ENCODE measurements at places on chromosomes 7 and 10.

- DNase-seq, result no peak
Measured at GRCh38 chr10:116985611-116986010, 19.4 kb downstream of the SHTN1 start.

- no peak for DNase-seq
Measured at GRCh38 chr10:22244855-22245254, 27.0 kb upstream of the EBLN1 start.

DNA sequence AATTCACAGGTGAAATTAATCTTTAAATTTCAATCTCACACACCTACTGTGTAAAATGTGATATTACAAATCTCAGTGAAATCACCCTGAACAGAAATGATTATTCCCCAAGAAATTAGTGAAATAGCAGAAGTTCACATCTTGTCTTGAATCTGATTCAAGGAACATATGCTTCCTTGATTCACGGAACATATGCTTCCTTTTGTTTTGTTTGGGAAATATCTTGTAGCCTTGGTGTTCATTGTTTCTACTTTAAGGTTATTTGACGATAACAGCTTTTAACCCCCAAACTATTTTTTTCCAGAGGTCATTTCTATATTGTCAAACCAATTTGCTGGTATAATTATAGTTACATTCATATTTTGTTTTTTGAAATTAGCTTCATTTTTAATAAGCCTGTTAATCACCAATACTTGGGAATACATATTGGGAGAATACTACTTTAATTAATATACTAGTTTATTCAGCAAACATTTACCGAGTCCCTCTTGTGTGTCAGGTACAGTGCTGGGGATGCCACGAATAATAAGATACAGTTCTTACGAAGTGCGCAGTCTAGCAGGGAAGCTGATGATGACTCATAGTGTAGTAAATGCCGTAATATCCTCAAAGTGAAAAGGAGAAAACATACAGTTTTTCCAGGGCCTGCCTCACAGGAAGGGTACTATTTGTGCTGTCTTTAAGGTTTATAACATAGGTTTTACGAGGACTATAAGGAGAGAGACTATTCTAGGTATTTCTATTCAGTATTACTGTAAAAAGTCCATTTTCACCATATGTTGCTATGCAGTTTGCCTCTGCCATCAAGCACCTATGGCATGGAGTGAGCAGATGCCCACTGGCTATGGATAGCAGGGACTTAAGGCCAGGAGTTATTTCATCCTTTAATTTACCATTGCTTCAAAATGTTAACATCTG, 32.5 kb downstream of the PRKAR2B start:
- no peak for DNase-seq

GRCh38 chr7:98223898-98224700, 12.9 kb downstream of the BHLHA15 start:
- DNase-seq, result no peak

DNA sequence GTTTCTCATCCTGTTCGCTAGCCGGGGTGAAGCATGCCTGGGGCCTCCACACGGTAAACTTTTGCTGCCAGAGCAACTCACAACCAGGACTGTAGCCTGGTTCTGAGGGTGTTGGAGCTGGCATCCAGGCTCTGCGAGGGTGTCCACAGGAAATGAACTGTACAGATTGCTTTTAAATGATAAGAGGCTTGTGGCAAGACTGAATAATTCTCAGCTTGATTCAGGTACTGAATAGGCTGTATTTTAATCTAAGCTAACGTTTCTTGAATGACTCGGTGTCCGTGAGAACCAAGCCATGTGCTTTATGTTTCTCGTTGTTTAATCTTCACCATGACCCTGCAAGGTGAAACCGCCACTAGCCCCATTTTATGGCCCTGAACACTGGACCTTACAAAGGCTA, 49.3 kb downstream of the EEPD1 start:
- no peak for DNase-seq

DNA sequence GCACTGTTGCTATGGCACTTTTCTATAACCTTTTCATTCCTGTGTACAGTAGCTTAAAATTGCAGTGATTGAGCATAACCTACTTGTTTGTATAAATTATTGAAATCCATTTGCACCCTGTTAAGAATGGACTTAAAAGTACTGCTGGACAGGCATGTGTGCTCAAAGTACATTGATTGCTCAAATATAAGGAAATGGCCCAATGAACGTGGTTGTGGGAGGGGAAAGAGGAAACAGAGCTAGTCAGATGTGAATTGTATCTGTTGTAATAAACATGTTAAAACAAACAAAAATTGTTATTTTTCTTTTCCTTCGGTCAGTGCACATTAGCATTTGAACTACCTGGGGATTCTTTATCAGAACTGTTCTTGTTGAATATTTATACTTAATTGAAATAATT, 57.1 kb upstream of the BAMBI start:
- no peak for DNase-seq

DNA sequence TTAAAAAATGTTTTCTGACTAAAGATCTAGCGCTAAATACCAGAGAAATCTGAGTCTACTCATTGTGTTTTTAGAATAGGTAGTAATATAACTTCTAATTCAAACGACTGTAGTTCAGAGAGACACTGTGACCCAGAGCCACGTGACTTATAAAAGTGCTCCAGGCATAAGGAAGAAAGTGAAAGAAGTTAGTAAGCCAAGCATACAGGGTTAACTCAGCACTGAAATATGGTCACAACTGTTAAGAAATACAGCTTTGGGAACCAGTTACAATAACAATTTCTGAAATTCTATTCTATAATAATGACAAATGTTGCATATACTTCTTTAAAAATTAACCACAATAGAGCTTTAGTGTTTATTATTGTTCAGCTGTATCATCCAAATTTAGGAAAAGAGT, 119.1 kb downstream of the TFEC start:
- DNase-seq, result no peak

GRCh38 chr10:121860810-121861209, 67.0 kb downstream of the ATE1 start:
- no peak for DNase-seq

All from HFF-Myc (cell line).